ENCODE measurements at places on chromosomes 12 and 14.

DNA sequence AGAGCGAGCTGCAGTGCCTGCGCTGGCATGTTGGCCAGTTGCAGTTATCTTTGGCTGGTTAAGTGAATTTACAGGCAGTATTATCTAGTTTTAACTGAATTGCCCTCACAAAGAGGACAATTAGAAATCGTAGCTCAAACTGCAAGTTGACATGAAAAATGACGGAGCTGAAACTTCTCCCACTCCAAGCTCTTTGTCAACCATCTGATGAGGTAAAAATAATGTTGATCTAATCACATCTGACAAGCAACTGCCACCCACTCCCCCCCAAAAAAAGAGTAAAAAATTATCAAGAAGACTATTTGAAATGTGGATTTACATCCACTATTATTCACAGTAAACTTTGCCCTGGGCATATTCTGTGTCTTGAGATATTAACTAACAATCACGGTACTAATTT, 84.7 kb upstream of the VASH1 start:
- DNase-seq = no peak

GRCh38 chr12:28086521-28087155, 103.6 kb upstream of the CCDC91 start:
- no peak for DNase-seq

DNA sequence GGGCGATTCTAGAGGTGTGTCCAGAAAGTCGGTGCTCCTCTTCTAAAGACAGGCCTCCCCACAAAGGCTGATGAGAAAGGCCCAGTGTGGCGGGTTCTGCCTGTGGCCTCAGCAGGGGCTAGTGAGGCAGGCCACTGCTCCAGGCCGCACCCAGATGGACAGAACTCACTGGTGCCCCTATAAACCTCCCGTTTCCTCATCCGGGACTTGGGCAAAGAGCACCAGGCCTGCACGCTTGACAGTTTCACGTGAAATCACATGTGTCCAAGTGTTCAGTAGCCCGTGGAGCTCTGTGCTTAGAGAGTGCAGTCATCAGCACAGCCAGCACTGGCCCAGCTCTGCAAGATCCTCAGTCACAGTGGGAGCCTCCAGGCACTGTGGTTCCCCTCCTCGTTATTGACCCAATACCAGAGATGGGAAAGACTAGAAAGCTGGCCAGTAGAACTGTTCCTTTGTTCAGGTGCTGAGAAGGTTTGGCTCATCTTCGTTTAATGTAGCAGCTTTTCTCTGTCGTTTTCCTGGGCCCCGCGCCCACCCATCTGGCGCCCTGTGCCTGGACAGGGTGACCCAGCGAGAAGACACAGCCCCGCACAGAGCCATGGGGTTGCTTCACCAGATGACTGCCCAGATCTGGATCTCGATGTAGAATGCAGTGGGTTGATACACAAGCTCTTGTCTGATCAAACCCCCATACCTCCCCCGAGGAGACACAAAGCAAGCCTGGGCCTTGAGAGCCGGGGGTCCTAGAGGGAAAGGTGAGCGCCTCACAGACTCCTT, 26.3 kb downstream of the IL31 start:
- DNase-seq = no peak

DNA sequence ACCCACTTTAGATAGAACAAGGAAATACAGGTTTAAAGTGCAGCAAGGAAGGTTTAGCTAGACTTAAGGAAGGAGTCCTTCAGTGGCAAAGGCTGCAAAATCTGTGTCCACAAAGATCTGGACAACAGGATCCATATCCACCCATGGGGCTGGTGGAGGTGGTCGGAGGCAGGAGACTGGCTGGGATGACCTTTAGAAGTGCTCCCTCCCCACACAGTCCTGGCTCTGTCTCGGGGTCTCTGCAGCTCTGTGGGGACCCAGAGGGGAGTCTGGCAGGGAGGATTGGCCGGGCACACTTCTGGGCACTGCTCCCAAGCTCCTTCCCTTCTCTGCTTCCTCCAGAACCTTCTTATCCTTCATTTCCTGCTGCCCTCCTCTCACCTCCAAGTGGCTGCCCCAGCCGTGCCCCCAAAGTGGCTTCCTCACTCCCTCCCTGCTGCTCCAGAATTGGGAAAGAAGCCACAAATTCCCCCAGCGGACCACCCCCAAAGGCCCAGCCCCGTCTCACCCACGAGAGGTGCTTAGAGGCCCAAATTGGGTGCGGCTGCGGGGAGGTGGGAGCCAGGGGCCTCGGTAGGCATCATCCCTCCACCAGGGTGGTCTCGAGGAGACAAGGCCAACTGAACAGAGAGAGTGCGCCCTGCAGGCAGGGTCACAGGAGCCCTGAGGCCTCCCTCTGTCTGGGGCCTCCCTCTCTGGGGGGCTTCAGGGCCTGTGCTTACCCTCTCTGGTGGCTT, 21.9 kb upstream of the PGF start:
- no peak for DNase-seq

DNA sequence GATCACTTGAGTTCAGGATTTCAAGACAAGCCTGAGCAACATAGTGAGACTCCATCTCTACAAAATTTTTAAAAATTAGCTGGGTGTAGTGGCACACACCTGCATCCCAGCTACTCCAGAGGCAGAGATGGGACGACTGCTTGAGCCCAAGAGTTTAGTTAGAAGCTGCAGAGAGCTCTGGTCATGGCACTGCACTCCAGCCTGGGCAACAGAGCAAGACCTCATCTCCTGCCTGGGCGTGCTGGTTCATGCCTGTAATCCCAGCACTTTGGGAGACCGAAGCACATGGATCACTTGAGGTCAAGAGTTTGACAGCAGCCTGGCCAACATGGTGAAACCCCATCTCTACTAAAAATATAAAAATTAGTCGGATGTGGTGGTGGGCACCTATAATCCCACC, 20.2 kb downstream of the CLIP1 start:
- DNase-seq = no peak

DNA sequence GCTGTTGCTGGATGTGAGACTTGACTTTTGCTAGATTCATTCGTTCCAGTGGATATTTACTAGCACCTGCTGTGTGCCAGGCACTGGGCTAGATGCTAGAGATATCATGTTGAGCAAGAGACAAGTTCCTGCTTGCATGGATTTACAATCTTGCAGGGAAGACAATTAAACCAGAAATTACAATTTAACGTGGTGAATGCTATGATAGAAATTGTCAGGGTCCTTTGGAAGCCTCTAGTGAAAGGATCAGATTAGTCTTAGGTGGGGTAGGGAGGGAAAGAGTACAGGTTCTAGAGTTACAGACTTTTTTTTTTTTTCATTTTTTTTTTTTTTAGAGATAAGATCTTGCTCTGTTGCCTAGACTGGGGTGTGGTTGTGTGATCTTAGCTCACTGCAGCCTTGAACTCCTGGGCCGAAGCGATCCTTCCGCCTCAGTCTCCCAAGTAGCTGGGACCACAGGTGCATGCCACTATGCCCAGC, 36.7 kb downstream of the SPATS2 start:
- no peak for DNase-seq

- DNase-seq = no peak
Observed at GRCh38 chr12:88628856-88629509, 48.7 kb upstream of the KITLG start.

GRCh38 chr14:21037156-21037555, 2.5 kb upstream of the RNASE13 start:
- DNase-seq = no peak

- DNase-seq = no peak
Observed at GRCh38 chr14:35155962-35156361, 33.6 kb downstream of the PRORP start.

- DNase-seq = no peak
Observed at GRCh38 chr14:83467811-83468210, 1934.2 kb upstream of the SEL1L start.

DNA sequence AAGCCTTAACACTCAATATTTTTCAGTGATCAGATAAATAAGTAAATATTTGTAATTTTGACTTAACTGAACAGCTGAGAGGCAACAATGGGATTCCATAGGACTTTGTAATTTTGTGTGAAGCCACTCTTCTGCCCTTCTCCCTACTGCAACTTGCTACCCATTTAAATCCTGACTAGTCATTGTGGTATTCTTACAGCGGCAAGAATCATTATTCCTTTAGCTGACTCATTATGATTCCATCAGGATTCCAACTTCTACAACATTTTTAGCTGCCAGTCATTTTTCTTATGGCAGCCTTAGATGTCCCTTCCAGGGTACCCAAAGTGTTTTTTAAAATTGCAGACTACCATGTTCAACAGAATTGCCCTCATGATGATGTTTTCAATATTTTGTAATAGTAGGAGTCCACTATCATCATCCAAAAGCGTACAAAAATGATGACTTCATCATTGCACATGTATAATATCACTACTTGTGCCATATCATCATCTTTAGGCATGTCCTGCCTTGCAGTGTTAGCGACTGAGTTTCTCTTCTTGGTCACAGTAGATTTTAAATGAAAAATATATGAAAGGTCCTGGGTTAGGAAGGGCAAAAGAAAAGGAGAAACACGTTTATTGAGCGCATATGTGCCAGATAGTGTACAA, 5.1 kb upstream of the MAGOHB start:
- no peak for DNase-seq

GRCh38 chr12:1531153-1531653, 63.2 kb downstream of the FBXL14 start:
- no peak for DNase-seq

GRCh38 chr12:15163030-15163976, 57.9 kb downstream of the RERG start:
- no peak for DNase-seq

GRCh38 chr12:14982991-14983390, 10.1 kb downstream of the PDE6H start:
- no peak for DNase-seq

DNA sequence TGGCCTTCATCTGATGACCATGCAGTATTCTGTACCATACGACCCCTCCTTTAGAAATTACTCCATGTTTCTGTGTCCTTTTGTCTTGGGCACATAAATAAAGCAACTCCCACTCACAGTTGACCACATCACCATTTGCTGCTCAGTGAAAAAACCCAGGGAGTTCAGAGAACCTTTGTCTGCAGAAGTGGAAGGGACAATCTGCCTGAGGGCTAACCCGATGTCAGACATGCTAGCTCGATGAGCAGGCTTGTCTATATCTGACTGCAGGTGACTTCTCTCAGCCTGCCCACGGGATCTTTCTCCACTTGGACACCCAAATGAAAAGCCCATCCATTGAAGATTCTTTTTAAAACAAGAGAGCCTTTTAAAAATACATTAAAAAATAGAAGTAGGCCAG, 45.7 kb upstream of the GRIP1 start:
- no peak for DNase-seq

DNA sequence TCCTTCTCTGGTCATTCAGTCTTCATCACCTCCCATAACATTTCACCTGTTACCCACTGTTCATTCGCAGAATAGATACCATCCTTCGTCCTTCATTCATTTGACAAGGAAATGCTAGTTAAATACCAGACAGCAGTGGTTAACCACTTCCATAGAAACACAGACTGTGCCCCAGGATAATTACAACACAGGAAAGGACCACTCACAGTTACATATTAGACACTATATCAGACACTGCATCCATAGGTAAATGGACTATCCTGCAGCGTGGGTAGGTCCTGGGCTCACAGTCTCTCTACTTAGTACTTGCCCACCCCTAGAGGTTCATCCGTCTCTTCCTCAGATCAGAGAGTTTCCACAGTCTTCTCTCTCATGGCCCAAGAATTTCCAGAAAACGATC, 1044.6 kb downstream of the VRK1 start:
- DNase-seq = no peak

GRCh38 chr14:99134516-99135046, 137.4 kb downstream of the BCL11B start:
- DNase-seq = no peak

- no peak for DNase-seq
Observed at GRCh38 chr14:49460662-49461061, 125.5 kb downstream of the RPS29 start.

DNA sequence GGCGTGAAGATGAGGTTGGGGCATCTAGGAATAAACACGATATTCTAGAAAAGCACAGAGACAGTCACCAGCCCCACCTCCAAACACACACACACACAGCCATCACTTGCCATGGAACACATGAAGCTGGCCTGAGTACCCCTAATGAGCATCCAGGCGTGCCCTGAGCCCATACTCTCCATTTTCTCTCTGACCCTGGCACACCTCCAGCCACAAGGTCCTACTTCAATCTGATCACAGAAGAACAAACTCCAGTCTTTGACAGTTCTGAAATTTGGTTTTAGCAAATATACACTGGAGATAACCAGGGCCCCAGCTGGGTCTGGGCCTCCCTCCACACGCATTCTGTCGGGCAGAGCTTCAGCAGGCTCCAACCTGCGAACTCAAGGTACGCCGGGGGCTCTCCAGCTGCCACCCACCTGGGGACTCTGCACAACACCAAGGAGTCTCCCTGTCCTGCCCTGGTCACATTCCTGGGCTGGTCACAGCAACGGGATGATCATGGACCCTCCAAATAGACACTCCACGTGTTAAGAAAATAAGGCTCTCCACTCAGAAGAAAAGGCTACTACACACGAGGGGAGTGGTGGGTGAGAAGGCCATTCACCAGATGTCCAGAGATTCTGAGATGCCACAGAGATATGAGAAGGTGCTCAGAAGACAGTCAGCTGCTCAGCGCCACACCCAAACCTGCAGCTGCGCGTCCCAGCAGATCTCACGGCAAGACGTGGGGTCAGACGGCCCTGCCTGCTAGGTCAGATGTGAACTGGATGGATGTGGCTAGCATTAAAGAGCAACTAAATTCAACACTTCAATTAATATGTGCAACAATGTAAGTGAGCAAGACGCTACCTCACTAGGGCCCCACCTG, 57.0 kb upstream of the PNMA1 start:
- no peak for DNase-seq

- no peak for DNase-seq
Observed at GRCh38 chr12:106551410-106551809, 31.4 kb upstream of the RFX4 start.

- no peak for DNase-seq
Observed at GRCh38 chr12:107610021-107610859, 75.4 kb upstream of the PWP1 start.

- DNase-seq = no peak
Observed at GRCh38 chr12:40733871-40734270, 41.6 kb downstream of the CNTN1 start.

DNA sequence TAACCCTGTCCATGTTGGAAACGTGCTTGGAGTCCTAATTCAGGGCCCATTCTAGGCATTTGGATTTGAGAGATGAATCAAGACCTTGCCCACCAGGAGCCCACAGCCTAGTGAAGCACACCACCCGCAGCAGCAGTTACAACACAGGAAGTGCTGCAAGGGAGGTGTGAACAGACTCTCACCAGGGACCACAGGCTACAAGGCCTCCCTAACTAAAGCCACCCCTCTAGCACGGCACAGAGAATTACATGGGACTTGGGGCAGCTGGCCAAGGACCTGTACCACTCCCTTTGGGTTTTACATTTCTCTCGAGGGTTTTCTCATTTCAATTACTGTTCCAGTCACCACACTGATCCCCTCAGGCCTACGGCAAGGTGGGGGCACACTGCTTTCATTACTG, 49.5 kb upstream of the FOXN3 start:
- DNase-seq = peak; percentile 43

Measured in CD4-positive, alpha-beta T cell treated with Interleukin-6 at 100 ng/mL for 8 hours (primary cell).